Right renal pelvis (tissue), 4 donors: ENCODE measurements at places on chromosomes 7 and 10. TPM values are rescaled to one million over a fixed set of nuclear protein-coding genes. Genes with fewer than 3 reads are reported as not detected.

The TEX36 gene
- not detected for polyA plus RNA-seq

The FBXL13 gene
- polyA plus RNA-seq = 3.7 TPM

The LRRC17 gene
- 75.0 TPM for polyA plus RNA-seq

The LRRD1 gene
- polyA plus RNA-seq = 0.60 TPM

- DNase-seq = no peak
These were observed 49.5 kb upstream of the TMEM140 start for GRCh38 chr7:135098391-135098790.

GRCh38 chr7:149310113-149310836, 48.3 kb downstream of the ZNF783 start:
- no peak for DNase-seq

GRCh38 chr7:2661602-2662272, 26.3 kb upstream of the AMZ1 start:
- no peak for DNase-seq

DNA sequence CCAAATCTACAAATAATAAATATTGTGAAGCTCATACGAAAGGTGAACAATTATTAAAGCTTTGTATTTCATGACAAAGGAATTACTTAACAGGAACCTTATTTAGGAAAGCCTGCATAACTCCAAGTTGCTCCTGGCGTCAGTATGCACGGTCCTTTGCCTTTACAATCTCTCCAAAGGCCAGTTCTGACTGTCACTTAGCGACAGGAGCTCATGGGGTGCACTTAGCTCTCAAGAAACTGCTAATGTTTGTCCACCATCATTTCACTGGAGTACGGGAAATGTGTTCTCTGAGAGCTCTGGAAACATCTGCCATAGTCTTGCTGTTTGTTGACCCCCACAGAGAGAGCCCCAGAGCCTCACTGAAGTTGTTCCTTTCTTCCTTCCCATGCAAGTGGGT, 781.5 kb upstream of the POM121L12 start:
- DNase-seq = no peak

DNA sequence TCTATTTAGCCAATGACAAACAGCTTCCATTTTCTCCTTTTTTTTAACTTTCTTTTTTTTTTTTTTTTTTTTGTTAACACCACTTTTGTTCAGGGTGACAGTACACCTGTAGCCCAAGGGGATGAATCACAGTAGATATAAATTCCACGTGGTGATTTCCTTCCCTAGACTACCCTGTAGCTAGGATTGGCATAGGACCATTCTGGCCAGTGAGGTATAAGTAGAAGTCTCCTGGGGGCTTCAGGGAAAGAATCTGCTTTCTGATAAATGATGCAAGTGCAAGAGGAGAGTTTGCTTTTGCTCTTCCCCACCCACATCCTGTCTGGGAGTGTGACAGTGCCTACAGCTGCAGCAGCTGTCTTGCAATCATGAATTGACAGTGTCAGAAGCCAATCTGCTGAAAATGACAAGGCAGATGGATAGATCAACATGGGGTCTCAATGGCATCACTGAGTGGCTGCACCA, 63.2 kb upstream of the TOMM7 start:
- DNase-seq = no peak
